ENCODE measurements at places on chromosomes 3 and 15. TPM values are rescaled to one million over a fixed set of nuclear protein-coding genes. Genes with fewer than 3 reads are reported as not detected.

Gene ARL13B
- total RNA-seq: 12.9 TPM

Gene SHC4
- total RNA-seq: 0.11 TPM

Gene RBMS3
- 62.6 TPM for total RNA-seq

Gene DLG1
- 76.4 TPM for total RNA-seq

Gene LTK
- total RNA-seq: 0.46 TPM

Gene CRABP1
- total RNA-seq: not detected

Gene ROPN1
- total RNA-seq: not detected

Gene CHRNA7
- 3.3 TPM for total RNA-seq

Gene XCR1
- total RNA-seq: not detected

Gene ERICH6
- total RNA-seq: 1.3 TPM

Gene CGNL1
- total RNA-seq: 26.1 TPM

Gene SLC22A14
- total RNA-seq: not detected

Gene OR5H14
- not detected for total RNA-seq

Gene TKT
- total RNA-seq: 248 TPM

Gene CEMIP
- 10.0 TPM for total RNA-seq

Gene SLC51A
- total RNA-seq: 9.0 TPM

Gene EPHA3
- 1.6 TPM for total RNA-seq

Gene SAXO2
- total RNA-seq: 10.0 TPM

Gene CAPN3
- total RNA-seq: 10.5 TPM

Gene IL5RA
- total RNA-seq: 7.9 TPM

Gene ACKR2
- total RNA-seq: 0.33 TPM

Gene ZNF280D
- 58.4 TPM for total RNA-seq

Gene CCR9
- total RNA-seq: not detected

Gene SKIL
- 52.3 TPM for total RNA-seq

Gene GOLGA8J
- not detected for total RNA-seq

Gene MEX3B
- 3.1 TPM for total RNA-seq

Gene C15orf61
- 7.8 TPM for total RNA-seq

Gene MUC20
- total RNA-seq: 12.8 TPM

Gene ZNF502
- 7.8 TPM for total RNA-seq

Gene DNAH12
- total RNA-seq: 0.92 TPM

Gene SQOR
- 5.5 TPM for total RNA-seq

Gene ASB14
- 0.80 TPM for total RNA-seq

Gene TWF2
- total RNA-seq: 34.0 TPM
